ENCODE measurements at places on chromosomes 5 and 9.

DNA sequence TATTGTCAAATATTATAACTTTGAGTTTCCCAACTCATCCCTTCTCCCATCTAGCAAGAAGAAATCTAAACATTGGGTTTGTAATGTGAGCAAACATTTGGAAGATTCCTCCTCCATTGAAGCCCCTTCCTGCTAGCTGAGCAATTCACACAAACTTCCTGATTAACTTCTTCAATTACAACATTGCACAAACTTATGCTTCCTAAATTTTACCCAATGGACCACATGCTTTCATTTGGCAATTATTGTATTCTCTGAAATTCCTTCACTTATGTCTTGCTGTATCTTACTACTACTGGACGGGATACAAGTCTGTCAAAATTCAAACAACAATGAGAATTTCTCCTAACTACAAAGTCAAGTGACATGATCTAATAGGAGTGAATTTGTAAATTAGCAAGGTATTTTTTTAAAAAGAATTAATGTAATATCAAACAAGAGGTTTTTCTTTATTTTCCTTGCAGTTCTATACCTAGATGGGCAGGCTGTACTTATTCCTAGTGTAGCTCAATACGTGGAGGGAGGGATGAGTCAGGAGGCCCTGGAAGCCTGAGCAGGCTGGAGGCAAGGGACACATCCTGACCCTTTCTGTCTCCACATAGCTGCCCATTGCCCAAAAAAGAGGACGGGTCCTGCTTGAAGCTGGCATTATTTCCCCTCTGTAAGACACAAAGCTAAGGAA lies 11.8 kb upstream of the IFNW1 start:
- DNase-seq, result no peak

DNA sequence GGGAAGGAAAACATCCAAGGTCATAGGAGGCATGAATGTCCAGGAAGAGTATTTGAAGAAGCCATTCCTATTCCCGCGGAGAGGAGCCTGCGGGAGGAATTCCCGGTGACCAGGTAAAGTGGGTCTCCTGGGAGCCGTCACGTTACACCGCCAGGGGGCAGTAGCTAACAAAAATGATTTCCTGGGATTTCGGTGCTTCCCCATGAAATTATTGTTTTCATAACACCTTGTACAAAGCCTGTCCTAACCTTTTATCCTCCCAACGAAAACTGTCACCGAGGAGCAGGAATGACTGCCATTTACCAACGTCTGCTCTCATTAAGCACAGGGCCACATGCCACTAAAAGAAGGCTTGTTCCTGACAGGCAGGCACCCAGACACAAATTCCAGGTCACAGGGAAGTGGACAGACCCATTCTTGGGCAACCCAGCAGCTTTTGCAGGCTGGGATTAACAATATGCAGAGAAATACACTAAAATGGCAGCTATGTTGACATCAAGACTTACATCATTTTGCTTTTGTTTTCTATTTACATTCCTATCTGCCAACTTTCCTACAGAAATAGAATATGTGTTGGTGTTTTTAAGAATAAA lies 41.2 kb upstream of the CTSL start:
- no peak for DNase-seq

GRCh38 chr5:38782180-38782835 lies 63.5 kb upstream of the OSMR start:
- DNase-seq, result no peak

GRCh38 chr9:86751207-86751606 lies 196.1 kb downstream of the GAS1 start:
- no peak for DNase-seq

- no peak for DNase-seq
Measured at GRCh38 chr9:110897943-110898342, 140.3 kb downstream of the LPAR1 start.

- no peak for DNase-seq
Measured at GRCh38 chr9:123044586-123044985, 11.1 kb downstream of the GPR21 start.

GRCh38 chr5:18098691-18099090 lies 464.4 kb downstream of the TAF11L14 start:
- no peak for DNase-seq

GRCh38 chr5:142982821-142983200 lies 212.6 kb downstream of the ARHGAP26 start:
- no peak for DNase-seq

DNA sequence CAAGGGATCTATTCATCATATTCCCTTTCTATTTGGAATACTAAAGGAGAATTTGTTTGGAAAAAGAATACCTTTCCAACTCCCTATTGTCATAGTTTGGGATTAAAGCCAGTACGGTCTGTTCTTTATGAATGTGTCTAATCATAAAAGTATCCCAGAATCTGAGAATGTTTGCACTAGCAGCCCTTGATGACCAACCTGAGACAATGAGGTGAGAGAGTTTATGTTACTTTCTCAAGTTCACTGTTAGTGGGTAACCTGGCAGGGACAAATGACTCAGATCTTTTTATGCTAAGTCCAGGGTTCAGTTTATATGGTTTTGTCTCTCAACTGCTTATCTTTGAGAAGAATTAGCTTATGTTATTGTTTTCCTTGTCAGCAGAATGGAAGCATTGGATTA lies 25.3 kb upstream of the TLR4 start:
- DNase-seq, result no peak

DNA sequence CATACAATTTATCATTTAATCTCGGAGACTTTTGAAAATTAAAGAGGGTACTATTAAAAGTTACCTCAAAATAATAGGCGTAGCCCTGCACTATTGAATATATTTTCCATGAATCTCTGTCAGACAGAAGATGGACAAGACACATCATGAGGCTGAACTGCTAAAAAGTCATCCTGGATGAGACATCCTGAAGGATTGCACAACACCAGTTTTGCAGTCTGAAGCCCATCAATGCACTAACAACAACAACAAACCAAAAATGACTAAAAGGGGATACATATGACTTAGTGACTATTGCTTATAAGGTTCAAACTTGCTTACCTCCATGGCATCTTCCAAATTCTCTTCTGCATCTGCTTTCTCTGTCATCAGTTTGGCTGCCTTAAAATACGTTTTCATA lies 15.7 kb downstream of the LMBRD2 start:
- DNase-seq, result no peak

GRCh38 chr5:96337048-96337781 lies 95.8 kb downstream of the PCSK1 start:
- no peak for DNase-seq

GRCh38 chr9:132931178-132931735 lies 13.2 kb downstream of the TSC1 start:
- no peak for DNase-seq

DNA sequence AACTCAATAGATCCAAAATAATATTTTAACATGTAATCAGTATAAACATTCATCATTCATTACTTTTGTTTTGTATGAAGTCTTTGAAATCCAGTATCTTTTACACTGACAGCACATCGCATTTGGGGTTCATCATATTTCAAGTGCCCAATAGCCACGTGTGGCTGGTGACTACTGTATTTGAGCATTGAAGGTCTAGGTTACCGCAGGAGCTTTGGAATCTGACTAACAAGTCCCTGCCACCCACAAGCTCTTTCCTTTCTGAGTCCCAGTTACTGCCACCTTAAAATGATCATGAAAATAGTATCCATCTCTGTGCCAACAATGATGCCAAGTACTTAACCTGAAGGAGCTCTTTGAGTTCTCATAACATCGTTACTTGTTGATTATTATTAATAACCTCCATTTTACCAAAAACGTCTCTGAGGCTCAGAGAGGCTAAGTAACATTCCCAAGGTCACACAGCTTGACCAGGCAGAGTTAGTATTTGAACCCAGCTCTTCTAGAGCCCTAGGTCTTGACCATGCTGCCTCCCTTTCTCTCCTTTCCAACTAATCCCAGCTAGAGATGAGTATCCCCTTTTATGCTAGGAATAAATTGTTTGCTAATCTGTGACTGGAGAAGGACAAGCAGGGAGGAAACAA lies 24.2 kb downstream of the ARHGEF37 start:
- DNase-seq, result no peak

- DNase-seq, result no peak
Measured at GRCh38 chr9:1014640-1015039, 35.5 kb upstream of the DMRT2 start.

DNA sequence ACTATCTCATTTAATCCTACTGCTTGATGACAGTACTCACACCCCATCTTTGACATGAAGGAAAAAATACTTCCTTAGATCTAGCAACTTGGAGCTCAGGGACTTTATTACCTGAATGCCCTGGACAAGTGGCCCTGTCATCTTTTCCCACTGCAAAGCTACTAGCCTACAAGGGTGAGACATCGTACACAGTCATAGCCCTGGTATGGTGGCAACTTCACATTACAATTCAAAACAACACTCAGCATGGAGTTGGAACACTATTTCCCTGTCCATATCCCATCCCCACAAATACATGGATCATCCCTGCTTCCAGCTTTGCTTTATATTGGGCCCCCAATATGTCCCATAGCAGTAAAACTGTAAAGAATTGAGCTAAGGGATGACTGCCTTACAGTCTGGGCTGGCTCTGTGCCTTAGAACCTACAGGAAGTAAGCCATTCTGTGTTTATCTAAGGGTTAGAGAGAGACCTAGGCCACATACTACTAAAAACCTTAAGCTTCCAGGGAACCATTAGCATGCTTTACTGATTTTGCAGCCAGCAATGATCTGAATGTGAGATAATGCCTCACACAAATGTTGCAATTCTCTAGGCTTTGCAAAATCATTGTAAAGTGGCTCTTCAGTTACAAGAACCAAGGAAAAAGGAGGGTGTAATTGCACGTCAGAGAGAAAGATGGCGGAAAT lies 55.9 kb downstream of the OTULIN start:
- no peak for DNase-seq

DNA sequence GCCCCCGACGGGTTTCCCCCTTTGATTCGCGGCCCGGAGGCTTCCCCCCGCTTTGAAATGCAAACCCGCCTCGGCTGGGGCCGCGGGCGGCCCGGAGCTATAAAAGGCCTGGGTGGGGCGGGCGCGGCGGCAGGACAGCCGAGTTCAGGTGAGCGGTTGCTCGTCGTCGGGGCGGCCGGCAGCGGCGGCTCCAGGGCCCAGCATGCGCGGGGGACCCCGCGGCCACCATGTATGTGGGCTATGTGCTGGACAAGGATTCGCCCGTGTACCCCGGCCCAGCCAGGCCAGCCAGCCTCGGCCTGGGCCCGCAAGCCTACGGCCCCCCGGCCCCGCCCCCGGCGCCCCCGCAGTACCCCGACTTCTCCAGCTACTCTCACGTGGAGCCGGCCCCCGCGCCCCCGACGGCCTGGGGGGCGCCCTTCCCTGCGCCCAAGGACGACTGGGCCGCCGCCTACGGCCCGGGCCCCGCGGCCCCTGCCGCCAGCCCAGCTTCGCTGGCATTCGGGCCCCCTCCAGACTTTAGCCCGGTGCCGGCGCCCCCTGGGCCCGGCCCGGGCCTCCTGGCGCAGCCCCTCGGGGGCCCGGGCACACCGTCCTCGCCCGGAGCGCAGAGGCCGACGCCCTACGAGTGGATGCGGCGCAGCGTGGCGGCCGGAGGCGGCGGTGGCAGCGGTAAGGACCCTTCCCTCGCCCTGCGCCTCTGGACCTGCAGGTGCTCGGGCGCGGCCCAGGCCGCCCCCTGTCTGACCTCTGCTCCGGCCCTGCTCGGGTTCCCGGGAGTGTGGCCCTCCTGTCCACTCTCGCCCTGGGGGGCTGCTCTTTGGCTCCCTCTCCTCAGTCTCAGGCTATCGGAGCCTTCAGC lies at the start of gene CDX1:
TSS of gene CDX1 (plus strand) at position 129 of the 862 bp plus-strand sequence. CDS start at position 228, 99 bp downstream.
- no peak for DNase-seq

- DNase-seq, result no peak
Measured at GRCh38 chr5:99000876-99001275, 72.1 kb upstream of the CHD1 start.

GRCh38 chr9:129932303-129933151 lies 97.3 kb downstream of the USP20 start:
- DNase-seq, result no peak

GRCh38 chr5:132056610-132057497 lies 3.6 kb upstream of the IL3 start:
- DNase-seq, result no peak

GRCh38 chr5:111930905-111931461 lies 174.0 kb upstream of the NREP start:
- no peak for DNase-seq

DNA sequence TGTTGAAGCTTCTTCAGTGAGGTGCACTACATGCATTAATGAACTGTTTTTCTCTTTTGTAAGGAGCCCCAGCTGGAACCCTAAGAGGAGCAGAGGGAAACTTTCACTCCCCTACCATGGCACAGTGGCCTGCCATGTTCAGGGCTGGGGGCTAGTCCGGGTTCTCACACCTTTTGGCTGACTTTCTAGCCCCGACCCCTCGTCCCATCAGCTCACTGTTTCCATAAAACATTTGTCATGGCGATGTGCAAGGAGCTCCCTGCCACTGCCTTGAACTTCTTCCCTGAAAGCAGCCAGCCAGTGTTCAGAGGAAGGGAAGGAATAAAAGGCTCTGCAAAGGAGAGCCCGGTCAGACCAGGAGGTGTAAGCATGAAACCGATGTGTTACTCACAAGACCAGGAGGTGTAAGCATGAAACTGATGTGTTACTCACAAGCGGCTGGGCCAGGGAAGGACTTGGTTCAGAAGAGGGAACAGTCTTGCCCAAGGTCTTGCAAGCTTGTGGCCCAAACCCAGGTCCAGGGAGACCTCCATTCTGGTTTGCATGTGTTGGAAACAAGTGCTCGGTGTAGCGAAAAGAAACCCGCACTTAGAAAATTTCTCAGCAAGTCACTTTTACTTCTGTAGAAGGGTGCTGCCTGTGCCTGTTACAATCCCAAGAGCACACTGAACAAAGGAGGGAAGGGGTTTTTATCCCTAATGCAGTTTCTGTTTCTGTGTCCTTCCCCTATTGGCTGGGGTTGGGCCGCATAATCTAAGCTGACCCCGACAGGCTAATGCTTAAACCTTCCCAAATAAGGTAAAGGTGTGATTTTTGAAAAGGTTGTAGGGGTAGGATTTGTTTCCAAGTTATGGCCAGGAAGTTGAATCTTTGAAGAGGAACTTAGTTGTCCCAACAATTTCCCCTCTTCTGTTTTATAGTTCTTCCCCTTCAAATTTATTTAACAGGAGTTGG lies 3.4 kb upstream of the ABO start:
- DNase-seq, result no peak

GRCh38 chr5:130985776-130986175 lies 179.3 kb downstream of the HINT1 start:
- no peak for DNase-seq

- DNase-seq, result no peak
Measured at GRCh38 chr5:140596321-140596741, 31.7 kb downstream of the SLC35A4 start.

GRCh38 chr5:87389296-87390034 lies 23.3 kb downstream of the CCNH start:
- no peak for DNase-seq

All from NCI-H510A (cell line).